ENCODE measurements at places on chromosomes 4 and X.

GRCh38 chrX:101550751-101551379 is 518 bp downstream of the ARMCX1 start:
- peak; percentile 67 for DNase-seq

- no peak for DNase-seq
Observed at GRCh38 chr4:158760866-158761265, 8.0 kb upstream of the FNIP2 start.

DNA sequence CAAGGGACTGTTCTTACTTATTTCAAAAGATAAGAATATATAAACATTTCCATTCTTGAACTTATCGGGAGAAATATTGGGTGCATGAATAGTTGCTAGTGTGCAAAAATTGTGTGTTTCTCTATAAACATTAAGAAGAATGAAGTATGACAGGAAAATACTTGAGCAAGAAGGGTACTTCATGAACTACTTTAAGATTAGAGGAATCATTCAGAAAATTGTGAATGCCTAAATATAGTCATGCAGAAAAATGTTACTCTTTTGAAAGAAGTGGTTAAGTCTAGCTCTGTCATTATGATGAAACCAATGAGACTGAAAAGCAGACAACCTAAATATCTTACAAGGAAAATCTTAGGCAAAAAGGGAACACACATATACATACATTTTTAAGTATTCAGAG is 207.8 kb upstream of the PCDH18 start:
- no peak for DNase-seq

GRCh38 chr4:186021461-186022167 is 47.3 kb upstream of the TLR3 start:
- peak; percentile 46 for DNase-seq

DNA sequence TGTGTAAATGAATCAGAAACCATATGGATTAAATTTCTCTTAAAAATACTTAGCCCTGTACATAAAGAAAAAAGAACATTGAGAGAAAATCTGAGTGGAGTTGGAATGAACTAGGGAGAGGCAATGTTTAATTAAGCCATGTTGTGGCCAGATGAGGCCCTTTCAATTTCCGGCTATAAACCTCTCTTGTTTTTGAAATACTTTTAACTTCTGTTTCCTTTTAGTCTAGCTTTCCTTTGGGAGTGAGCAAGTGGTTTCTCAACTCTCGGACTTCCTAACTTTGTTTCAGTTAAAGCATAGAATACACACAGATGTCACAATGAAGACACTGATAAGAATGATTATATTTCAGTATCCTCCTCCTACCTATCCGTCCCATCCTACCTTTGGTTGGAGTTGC is 197.2 kb downstream of the ARHGAP24 start:
- DNase-seq = no peak

DNA sequence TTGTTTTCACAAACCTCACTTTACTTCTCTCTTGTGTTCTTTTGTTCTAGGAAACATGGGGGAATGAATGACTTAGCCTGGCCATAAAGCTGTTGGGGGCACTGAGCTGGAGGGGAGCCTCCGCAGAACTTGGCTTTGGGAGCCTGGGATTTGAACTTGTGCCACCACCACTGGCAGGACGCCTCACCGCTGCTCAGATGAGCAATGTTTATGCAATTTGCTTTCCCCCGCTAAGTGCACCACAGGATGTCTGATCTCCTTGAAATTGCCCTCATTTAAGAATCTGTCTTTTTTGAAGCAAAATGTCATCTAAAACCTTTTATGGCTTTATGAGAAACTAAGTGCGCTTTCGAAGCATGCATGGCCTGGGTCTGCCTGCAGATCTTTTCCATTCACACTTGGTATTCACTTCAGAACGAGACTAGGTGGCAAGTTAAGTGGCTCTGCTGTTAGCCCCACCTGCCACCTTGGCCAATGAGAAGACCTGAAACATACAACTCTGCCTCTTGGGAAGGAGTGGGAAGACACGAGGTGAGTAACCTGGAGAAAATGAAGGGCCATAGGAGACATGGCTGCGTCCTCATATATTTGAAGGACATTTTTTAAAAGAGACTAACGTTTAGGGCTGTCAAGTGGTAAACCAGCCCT is 119.3 kb downstream of the LDB2 start:
- no peak for DNase-seq

GRCh38 chr4:10021653-10022023 is 341 bp upstream of the SLC2A9 start:
- no peak for DNase-seq

GRCh38 chr4:181476508-181476890 is 766.7 kb upstream of the TENM3 start:
- DNase-seq = no peak

GRCh38 chr4:6916587-6917460 is 7.2 kb downstream of the TBC1D14 start:
- no peak for DNase-seq

- DNase-seq = no peak
Observed at GRCh38 chrX:109347632-109348031, 134.3 kb downstream of the GUCY2F start.

GRCh38 chr4:168560184-168561180 is 63.6 kb downstream of the PALLD start:
- no peak for DNase-seq

DNA sequence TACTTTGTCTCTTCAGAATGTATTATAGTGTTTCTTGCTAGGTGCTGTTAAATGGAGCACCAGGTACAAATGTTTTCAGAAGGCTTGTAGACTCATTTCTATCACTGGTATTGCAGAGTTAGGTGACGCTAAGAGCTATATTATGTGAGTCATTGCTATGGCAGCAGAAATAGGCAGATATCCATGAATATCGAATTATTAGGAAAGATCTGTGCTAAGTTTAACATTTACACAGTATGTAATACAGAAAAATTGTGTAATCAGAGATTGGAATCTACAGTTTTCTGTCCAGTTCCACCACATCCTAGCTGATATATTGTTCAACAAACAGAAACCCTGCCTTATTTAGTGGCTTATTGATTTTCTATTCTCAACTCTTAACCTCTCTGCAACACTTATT is 1025.5 kb downstream of the STIM2 start:
- DNase-seq = no peak

DNA sequence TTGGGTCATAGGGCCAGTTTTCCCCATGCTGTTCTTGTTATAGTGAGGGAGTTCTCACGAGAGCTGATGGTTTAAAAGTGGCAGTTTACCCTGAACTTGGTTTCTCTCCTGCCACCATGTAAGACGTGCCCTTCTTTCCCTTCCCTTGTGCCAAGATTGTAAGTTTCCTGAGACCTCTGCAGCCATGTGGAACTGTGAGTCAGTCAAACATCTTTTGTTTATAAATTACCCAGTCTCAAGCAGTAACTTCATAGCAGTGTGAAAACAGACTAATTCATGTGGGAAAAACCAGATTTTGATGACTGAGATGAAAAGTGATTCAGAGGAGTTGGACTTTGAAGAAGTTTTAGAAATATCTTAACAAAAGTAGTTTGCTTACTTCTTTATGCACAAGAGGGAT is 101.4 kb downstream of the ARHGAP10 start:
- DNase-seq = no peak

DNA sequence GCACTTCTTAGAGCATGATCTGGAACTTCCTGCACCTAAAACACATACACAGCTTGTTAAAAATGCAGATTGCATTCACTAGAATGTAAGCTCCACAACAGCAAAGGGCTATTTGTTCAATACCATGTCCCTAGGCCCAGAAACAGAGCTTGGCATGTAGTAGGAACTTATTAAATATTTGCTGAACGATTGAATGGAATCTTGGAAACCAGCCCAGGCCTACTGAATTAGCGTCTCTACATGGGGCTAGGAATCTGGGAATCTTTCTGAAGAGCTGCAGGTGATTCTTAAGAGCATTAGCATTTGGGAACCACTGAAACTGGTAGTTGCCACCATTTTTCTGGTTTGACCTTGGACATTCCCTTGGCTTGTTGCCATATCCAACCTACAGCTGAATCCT is 234.1 kb downstream of the STIM2 start:
- no peak for DNase-seq

GRCh38 chrX:55057675-55058249 is 17.1 kb upstream of the PAGE2B start:
- DNase-seq = peak; percentile 32

DNA sequence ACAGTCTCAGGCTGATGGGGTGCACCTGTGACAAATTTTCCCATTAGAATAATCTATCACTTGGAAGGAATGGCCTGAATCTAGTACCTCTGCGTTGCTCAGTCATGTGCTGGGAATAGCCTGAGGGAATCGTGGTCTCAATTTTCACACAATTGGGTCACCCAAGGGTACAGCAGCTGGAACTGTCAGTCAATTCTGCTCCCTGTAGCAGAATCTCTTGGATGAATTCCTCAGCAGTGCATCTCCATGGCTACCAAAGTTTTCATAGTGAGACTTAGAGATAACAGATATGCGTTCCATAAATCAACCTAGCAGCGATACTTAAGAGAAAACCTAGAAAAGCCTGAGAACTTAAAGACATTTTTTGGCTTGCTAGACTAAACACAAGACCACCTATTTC is 288.7 kb upstream of the CTSO start:
- DNase-seq = no peak

GRCh38 chr4:74402692-74403456 is 37.9 kb downstream of the EREG start:
- no peak for DNase-seq

- DNase-seq = no peak
Observed at GRCh38 chrX:119093991-119094735, 21.4 kb downstream of the CT47C1 start.

DNA sequence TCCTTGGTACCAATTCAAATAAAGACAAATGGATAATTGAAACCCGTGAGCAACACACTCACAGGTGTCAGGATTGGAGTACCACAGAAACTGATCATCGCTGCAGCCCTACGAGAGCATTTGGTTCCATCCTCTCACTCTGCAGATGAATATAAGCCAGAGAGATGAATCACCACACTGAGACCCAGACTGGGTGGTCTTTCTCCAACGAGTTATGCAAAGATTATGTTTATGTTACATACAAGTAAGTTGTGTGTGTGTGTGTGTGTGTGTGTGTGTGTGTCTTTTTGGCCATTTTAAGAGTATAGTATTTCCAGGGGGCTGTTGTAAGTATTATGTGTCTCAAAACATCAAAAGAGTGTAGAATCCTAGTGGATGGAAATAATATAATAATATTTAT is 329.5 kb upstream of the ZFP42 start:
- no peak for DNase-seq
